ENCODE measurements at places on chromosomes 2 and 18. TPM values are rescaled to one million over a fixed set of nuclear protein-coding genes. Genes with fewer than 3 reads are reported as not detected.

The RFTN2 gene
- total RNA-seq = not detected

GRCh38 chr2:152430876-152431275 is 95.9 kb downstream of the FMNL2 start:
- H3K27ac ChIP-seq = no peak overlapping the region
- H3K4me3 ChIP-seq = no peak overlapping the region
- DNase-seq = no peak
- no peaks in the 10 kb centered on the region for H3K36me3 ChIP-seq
- H3K27me3 ChIP-seq = no peaks in the 10 kb centered on the region

DNA sequence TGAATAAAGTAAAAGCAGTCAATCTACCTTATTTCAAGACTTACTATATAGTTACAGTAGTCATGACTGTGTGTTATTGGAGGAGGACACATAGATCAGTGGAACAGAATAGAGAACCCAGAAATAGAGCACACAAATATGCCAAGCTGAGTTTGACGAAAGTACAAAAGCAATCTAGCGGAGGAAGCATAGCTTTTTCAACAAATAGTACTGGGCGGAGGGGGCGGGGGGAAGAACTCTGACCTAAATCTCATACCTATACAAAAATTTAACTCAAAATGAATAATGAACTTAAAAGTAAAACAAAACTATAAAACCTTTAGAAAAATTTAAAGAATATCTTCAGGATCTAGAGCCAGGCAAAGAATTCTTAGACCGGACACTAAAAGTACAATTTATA is 139.1 kb downstream of the AGPS start:
- no peaks in the 10 kb centered on the region for H3K27me3 ChIP-seq
- H3K4me3 ChIP-seq = no peak overlapping the region
- H3K27ac ChIP-seq = no peak overlapping the region
- H3K4me1 ChIP-seq = no peaks in the 10 kb centered on the region

The CFAP65 gene
- not detected for total RNA-seq

The ABCB11 gene
- total RNA-seq = not detected

- peaks cover 96% of the 10 kb centered on the region for H3K27me3 ChIP-seq
- no peak overlapping the region for H3K27ac ChIP-seq
- no peaks in the 10 kb centered on the region for H3K4me1 ChIP-seq
- DNase-seq = peak; percentile 25
- no peak overlapping the region for H3K4me3 ChIP-seq
Observed at GRCh38 chr2:178718283-178718682, 88.9 kb downstream of the TTN start.

GRCh38 chr2:164044622-164045021 is 308.8 kb upstream of the FIGN start:
- no peaks in the 10 kb centered on the region for H3K27me3 ChIP-seq
- H3K27ac ChIP-seq = no peak overlapping the region
- H3K4me1 ChIP-seq = no peaks in the 10 kb centered on the region
- no peak overlapping the region for H3K4me3 ChIP-seq
- H3K36me3 ChIP-seq = no peaks in the 10 kb centered on the region

DNA sequence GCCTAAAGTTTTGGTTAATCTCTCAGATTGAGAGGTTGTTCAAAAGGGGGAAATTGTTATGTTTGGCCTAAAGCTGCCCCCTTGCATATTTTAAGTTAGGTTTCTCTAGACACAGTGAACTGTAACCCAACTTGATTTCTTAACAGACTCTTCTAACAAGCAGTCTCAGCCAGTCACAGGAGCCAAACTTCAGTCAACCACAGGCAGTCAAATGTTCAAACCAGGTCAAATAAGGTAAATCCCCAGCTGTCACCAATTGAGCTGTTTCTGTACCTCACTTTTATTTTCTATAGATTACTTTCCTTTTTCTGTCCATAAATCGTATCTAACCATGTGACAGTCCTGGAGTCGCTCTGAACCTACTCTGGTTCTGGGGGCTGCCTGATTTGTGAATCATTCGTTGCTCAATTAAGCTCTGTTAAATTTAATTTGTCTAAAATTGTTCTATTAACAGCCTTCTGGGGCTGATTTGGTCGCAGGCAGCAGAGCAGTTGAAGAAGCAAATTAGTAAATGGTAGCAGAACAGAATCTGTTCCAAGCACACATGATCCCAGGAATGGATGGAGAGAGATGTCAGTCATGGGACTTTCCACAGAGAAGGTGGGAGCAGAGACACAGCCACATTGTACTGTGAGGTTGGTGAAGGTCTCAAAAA is 16.4 kb upstream of the NFU1 start:
- peaks cover 10% of the 10 kb centered on the region for H3K36me3 ChIP-seq
- H3K27me3 ChIP-seq = no peaks in the 10 kb centered on the region
- H3K27ac ChIP-seq = no peak overlapping the region
- no peak for DNase-seq
- H3K4me3 ChIP-seq = no peak overlapping the region

DNA sequence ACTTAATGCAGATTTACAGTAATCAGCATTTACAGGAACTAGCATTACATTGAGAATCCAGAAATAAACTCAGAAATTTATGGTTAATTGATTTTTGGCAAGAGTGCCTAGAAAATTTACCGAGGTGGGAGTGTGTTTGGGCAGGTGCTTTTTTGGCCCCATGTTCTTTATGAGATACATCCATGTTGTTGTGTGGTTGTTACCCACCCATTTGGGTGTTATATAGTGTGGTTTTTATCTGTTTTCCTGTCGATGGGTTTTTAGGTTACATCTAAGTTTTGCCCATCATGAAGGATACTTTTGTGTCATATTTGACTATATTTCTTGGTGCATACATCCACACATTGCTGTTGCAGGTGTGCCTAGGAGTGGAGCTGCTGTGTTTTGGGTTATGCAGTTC is 82.0 kb downstream of the ATP9B start:
- H3K27ac ChIP-seq = no peak overlapping the region
- peaks cover 2% of the 10 kb centered on the region for H3K4me1 ChIP-seq
- peaks cover 25% of the 10 kb centered on the region for H3K36me3 ChIP-seq
- no peak overlapping the region for H3K4me3 ChIP-seq
- no peaks in the 10 kb centered on the region for H3K27me3 ChIP-seq

GRCh38 chr18:60599267-60599666 is 226.7 kb upstream of the MC4R start:
- H3K4me3 ChIP-seq = no peak overlapping the region
- H3K36me3 ChIP-seq = no peaks in the 10 kb centered on the region
- no peaks in the 10 kb centered on the region for H3K4me1 ChIP-seq
- DNase-seq = no peak
- H3K27me3 ChIP-seq = peaks cover 76% of the 10 kb centered on the region

The LDAH gene
- total RNA-seq = 17.0 TPM

DNA sequence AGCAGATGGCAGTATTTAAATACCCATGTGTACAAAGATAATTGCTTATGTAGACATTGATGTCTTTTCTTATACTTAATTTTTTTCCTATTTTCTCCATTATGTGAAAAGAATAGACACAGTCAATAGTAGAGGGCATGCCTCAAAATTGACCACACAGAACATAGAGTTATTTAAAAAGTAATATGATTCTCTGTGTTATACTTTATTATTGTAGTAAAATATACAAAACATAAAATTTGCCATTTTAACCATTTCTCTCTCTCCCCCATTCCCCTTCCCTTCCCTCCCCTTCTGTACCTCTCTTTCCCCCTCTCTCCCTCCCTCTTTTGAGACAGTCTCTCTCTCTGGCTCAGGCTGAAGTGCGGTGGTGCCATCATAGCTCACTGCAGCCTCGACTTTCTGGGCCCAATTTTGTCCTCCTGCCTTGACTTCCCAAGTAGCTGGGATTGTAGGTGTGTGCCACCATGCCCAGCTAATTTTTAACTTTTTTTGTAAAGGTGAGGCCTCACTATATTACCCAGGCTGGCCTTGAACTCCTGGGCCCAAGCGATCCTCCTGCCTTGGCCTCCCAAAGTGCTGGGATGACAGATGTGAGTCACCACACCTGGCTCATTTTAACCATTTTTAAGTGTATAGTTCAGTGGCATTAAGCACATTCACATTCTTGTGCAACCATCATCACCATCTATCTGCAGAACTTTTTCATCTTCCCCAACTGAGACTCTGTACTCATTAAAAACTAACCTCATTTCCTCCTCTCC is 179.7 kb downstream of the MCFD2 start:
- no peak overlapping the region for H3K4me3 ChIP-seq
- peaks cover 21% of the 10 kb centered on the region for H3K4me1 ChIP-seq
- H3K27ac ChIP-seq = no peak overlapping the region
- no peaks in the 10 kb centered on the region for H3K27me3 ChIP-seq
- H3K36me3 ChIP-seq = no peaks in the 10 kb centered on the region
- no peak for DNase-seq

The IL37 gene
- not detected for total RNA-seq

The VAMP8 gene
- total RNA-seq = 49.9 TPM

DNA sequence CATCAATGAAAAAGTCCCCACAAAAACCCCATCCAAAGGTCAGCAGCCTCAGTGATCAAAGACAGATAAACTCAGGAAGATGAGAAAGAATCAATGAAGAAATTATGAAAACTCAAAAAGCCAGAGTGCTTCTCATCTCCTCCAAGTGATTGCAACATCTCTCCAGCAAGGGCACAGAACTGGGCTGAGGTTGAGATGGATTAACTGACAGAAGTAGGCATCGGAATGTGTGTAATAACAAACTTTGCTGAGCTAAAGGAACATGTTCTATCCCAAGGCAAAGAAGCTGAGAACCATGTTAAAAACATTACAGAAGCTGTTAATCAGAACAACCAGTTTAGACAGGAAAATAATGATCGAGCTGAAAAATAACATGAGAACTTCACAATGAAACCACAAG is 442.8 kb upstream of the SYT4 start:
- H3K4me1 ChIP-seq = peaks cover 8% of the 10 kb centered on the region
- H3K27me3 ChIP-seq = no peaks in the 10 kb centered on the region
- no peak overlapping the region for H3K4me3 ChIP-seq

DNA sequence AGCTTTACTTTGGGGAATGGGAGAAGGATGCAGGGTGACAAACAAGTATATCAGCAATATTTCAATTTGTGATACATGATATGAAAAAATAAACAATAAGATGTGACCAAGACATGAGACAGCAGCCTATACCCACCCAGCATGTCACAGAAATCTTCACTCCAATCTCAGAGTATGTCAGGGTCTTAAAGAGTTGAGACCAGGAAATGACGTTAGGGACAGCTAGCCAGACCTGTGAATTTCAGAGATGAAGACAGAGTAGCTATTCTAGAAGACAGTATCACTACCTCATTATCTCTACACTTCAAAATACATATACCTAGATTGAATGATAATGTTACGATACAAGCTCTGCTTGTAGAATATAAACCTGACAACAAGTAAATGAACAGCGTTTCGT is 282.8 kb downstream of the ZEB2 start:
- no peaks in the 10 kb centered on the region for H3K27me3 ChIP-seq
- no peak for DNase-seq
- peaks cover 4% of the 10 kb centered on the region for H3K4me1 ChIP-seq
- no peak overlapping the region for H3K4me3 ChIP-seq
- H3K27ac ChIP-seq = no peak overlapping the region

DNA sequence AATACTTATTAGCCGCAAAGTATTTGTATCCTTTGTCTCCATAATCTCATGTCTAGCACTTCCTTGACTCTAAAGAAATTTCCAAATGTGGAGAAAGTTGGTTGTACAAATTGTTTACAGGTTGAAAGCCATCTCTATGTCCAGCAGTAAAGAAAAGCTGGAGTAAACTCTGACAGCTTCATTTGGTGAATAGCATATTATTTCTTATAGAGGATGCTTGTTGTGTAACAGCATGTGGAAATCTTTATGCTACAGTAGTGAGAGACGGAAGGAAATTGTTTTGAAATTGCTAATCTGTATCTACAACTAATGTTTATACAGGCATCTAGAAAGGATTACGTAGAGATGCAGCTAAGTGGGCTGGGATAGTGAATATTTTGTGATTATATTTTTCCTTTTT is 78.5 kb downstream of the UGGT1 start:
- no peak overlapping the region for H3K27ac ChIP-seq
- peaks cover 93% of the 10 kb centered on the region for H3K36me3 ChIP-seq
- no peak overlapping the region for H3K4me3 ChIP-seq
- H3K4me1 ChIP-seq = peaks cover 4% of the 10 kb centered on the region
- H3K27me3 ChIP-seq = no peaks in the 10 kb centered on the region
- DNase-seq = peak; percentile 15

The RESP18 gene
- total RNA-seq = not detected

The DCDC2C gene
- not detected for total RNA-seq

The FOXD4L1 gene
- total RNA-seq = 0.63 TPM

DNA sequence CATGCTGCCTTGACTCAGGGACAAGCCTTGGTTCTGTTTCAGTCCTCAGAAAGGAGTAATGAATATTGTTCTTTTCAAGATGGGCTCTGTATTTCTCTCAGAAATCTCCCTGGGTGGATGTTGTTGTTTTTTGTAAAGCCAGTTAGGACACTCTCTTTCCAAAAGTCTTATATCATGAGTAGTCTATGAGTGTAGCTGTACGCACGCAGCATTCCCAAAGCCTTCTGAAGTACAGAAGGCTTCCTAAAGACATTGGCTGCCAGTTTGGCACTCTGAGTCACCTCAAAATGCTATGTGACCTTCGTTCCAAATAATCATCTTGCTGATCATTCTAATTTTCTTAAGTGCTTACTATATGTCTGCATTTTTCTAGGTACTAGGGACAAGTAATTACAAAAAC is 16.7 kb upstream of the GTF2A1L start:
- H3K4me1 ChIP-seq = no peaks in the 10 kb centered on the region
- H3K27ac ChIP-seq = no peak overlapping the region
- DNase-seq = no peak
- H3K27me3 ChIP-seq = no peaks in the 10 kb centered on the region

GRCh38 chr2:47616506-47616905 is 166.4 kb upstream of the MSH6 start:
- H3K27ac ChIP-seq = no peak overlapping the region
- H3K27me3 ChIP-seq = no peaks in the 10 kb centered on the region
- no peak for DNase-seq
- no peaks in the 10 kb centered on the region for H3K4me1 ChIP-seq
- no peak overlapping the region for H3K4me3 ChIP-seq

DNA sequence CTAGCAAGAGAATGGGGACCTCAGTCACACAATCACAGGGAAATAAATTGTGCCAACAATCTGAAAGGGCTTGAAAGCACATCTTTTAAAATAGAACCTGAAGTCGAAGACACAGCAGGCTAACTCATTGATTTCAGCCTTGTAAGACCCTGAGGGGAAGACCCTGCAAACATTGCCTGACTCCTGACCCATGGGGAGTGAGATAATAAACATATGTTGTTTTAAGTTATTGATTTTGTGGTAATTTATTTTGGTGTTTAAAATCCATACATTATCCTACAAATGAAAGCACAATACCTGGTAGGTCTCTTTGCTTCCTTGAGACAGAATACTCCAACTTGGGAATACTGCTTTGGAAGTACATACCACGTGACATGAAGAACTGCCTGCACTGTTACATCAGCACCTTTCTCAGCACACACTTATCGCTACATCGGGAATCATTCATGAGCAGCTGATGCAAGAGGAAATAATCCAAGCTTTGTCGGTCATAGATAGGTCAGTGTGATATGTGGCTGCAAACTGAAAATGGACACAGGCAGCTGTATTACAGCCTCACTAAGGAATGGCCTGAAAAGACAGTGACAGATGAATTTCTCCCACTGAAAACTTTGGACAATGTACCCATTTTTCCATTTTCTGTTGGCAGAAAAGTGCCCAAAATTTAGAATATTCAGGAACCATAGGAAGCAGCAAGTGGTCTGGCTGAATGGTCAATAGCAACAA is 494.5 kb upstream of the MAP2 start:
- H3K4me3 ChIP-seq = no peak overlapping the region
- H3K36me3 ChIP-seq = no peaks in the 10 kb centered on the region
- H3K27me3 ChIP-seq = no peaks in the 10 kb centered on the region
- H3K27ac ChIP-seq = no peak overlapping the region
- DNase-seq = no peak
